Upper lobe of left lung (tissue), 6 donors: ENCODE measurements at places on chromosomes 3 and 15. TPM values are rescaled to one million over a fixed set of nuclear protein-coding genes. Genes with fewer than 3 reads are reported as not detected.

CCDC191 gene
- total RNA-seq: 3.8 TPM

DNA sequence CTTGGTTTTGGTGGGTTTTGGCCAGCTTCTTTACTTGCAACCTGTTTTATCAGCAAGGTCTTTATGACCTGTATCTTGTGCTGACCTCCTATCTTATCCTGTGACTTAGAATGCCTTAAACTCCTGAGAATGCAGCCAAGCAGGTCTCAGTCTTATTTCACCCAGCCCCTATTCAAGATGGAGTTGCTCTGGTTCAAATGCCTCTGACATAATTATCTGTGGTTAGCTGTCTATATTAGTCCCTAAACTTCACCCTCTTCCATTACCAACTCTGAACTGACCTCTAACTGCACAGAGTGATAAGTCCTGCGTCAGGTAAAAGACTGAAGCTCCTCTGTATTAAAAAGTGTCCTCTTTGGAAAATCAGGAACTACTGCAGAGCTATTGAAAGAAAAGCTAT is 61.9 kb upstream of the CD96 start:
- no peak overlapping the region for H3K27ac ChIP-seq
- no peak overlapping the region for H3K4me3 ChIP-seq
- no peak for DNase-seq
- no peaks in the 10 kb centered on the region for H3K4me1 ChIP-seq
- no peaks in the 10 kb centered on the region for H3K36me3 ChIP-seq
- H3K27me3 ChIP-seq: no peaks in the 10 kb centered on the region

GRCh38 chr3:172577987-172578570 is 54.8 kb upstream of the TNFSF10 start:
- peaks cover 29% of the 10 kb centered on the region for H3K4me1 ChIP-seq
- DNase-seq: no peak
- H3K36me3 ChIP-seq: no peaks in the 10 kb centered on the region

CXCR6 gene
- total RNA-seq: 3.3 TPM

- H3K4me3 ChIP-seq: no peak overlapping the region
- H3K4me1 ChIP-seq: no peaks in the 10 kb centered on the region
- H3K36me3 ChIP-seq: no peaks in the 10 kb centered on the region
- H3K27ac ChIP-seq: no peak overlapping the region
Measured at GRCh38 chr15:68376447-68377060, 55.4 kb downstream of the ITGA11 start.

USP19 gene
- 76.4 TPM for total RNA-seq

- H3K27me3 ChIP-seq: no peaks in the 10 kb centered on the region
- H3K27ac ChIP-seq: no peak overlapping the region
- H3K4me3 ChIP-seq: no peak overlapping the region
- H3K4me1 ChIP-seq: no peaks in the 10 kb centered on the region
- H3K36me3 ChIP-seq: no peaks in the 10 kb centered on the region
Measured at GRCh38 chr3:65524584-65524983, 514.1 kb downstream of the MAGI1 start.

AGBL1 gene
- total RNA-seq: 13.5 TPM

DNA sequence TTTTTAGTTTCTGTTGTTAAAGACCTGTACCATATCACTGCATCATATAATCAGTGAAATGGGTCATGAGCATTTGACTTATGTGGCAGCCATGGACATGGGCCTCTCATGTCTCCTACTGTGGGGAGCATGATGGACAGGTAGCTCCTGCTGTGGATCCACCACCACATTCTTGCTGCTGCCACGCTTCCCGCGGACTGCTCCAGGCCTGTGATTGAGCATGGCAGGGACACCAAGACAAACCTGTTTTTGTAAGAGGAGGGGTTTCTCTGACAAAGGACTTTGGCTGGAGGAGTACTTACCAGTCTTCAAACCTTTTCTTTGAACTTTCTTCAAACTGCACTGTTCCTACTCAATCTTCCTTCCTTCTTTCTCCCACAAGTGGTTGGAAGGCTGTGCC is 17.9 kb upstream of the P2RY14 start:
- no peak overlapping the region for H3K4me3 ChIP-seq
- no peaks in the 10 kb centered on the region for H3K36me3 ChIP-seq
- H3K27me3 ChIP-seq: no peaks in the 10 kb centered on the region
- no peak overlapping the region for H3K27ac ChIP-seq
- no peaks in the 10 kb centered on the region for H3K4me1 ChIP-seq

SEMA3G gene
- 22.0 TPM for total RNA-seq

GRCh38 chr3:158961911-158962310 is 160.1 kb downstream of the MFSD1 start:
- no peak overlapping the region for H3K27ac ChIP-seq
- no peaks in the 10 kb centered on the region for H3K27me3 ChIP-seq
- H3K36me3 ChIP-seq: no peaks in the 10 kb centered on the region
- H3K4me3 ChIP-seq: no peak overlapping the region
- DNase-seq: no peak

GRCh38 chr3:167102071-167102470 is 278.0 kb downstream of the ZBBX start:
- no peaks in the 10 kb centered on the region for H3K36me3 ChIP-seq
- H3K27ac ChIP-seq: no peak overlapping the region
- no peak for DNase-seq
- no peaks in the 10 kb centered on the region for H3K4me1 ChIP-seq

DNA sequence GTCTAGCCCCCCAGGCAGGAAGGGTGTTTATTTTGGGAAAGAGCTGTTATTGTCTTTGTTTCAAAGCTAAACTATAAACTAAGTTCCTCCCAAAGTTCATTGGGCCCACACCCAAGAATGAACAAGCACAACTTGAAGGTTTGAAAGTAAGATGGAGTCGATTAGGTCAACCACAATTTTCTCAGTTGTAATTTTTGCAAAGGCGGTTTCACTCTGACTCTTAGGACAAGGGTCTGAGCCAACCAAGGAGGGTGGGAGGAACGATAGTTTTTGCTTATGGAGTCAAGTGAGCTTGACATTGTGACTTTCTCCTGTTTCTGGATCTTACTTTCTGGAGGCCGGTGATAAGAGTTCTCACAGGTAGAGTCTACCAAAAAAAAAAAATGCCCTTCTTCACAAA is 5.8 kb upstream of the ZNF770 start:
- no peaks in the 10 kb centered on the region for H3K36me3 ChIP-seq
- H3K4me3 ChIP-seq: no peak overlapping the region
- H3K27me3 ChIP-seq: no peaks in the 10 kb centered on the region
- H3K27ac ChIP-seq: no peak overlapping the region
- DNase-seq: no peak

- H3K36me3 ChIP-seq: peaks cover 3% of the 10 kb centered on the region
- H3K27ac ChIP-seq: no peak overlapping the region
- H3K4me1 ChIP-seq: no peaks in the 10 kb centered on the region
Measured at GRCh38 chr3:183008800-183009199, 28.5 kb upstream of the DCUN1D1 start.

DNA sequence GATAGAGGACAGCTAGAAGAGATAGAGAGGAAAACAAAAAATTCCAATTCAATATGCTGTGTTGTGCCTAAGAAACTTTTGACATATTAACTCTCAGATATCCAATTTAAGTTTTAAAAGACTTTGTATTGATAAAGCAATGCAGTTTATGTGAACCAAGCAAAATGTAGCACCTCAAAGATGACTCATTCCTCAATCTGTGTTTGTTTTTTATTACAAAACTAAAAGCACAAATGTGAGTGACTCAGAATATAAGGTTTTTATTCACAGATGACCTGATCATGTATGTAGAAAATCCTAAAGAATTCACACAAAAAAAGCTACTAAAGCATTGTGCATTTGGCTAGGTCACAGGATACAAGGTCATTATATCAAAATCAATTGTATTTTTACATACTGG is 11.1 kb downstream of the HCLS1 start:
- peaks cover 11% of the 10 kb centered on the region for H3K4me1 ChIP-seq
- H3K27ac ChIP-seq: no peak overlapping the region
- no peak overlapping the region for H3K4me3 ChIP-seq
- peaks cover 5% of the 10 kb centered on the region for H3K36me3 ChIP-seq
- no peaks in the 10 kb centered on the region for H3K27me3 ChIP-seq
